ENCODE measurements at places on chromosomes 3 and 15. TPM values are rescaled to one million over a fixed set of nuclear protein-coding genes. Genes with fewer than 3 reads are reported as not detected.

- no peak overlapping the region for H3K27ac ChIP-seq
- H3K4me3 ChIP-seq: no peak overlapping the region
- no peaks in the 10 kb centered on the region for H3K36me3 ChIP-seq
- no peaks in the 10 kb centered on the region for H3K27me3 ChIP-seq
- DNase-seq: no peak
- H3K4me1 ChIP-seq: no peaks in the 10 kb centered on the region
Measured at GRCh38 chr3:122272879-122273278, 52.2 kb upstream of the CSTA start.

DNA sequence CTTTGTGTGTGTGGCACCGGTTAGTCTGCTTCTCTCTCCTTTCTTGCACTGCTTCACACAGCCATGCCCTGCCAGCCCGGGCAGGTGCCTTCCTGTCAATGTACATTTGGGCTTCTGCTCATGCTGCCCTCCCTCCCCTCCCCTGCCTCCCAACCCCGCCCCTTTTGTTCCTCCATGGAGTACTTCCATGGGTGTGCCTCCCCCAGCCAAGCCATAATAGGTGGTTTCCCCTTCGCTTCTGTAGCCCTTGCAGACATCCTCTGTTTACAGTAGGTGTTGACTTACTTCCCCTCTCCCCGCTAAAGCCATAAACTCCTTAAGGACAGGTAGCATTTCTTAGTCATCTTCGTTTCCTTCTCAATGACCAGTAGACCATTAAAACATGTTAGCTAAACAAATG lies 31.8 kb upstream of the CRTC3 start:
- no peak overlapping the region for H3K4me3 ChIP-seq

ARGFX gene
- total RNA-seq: not detected

DNA sequence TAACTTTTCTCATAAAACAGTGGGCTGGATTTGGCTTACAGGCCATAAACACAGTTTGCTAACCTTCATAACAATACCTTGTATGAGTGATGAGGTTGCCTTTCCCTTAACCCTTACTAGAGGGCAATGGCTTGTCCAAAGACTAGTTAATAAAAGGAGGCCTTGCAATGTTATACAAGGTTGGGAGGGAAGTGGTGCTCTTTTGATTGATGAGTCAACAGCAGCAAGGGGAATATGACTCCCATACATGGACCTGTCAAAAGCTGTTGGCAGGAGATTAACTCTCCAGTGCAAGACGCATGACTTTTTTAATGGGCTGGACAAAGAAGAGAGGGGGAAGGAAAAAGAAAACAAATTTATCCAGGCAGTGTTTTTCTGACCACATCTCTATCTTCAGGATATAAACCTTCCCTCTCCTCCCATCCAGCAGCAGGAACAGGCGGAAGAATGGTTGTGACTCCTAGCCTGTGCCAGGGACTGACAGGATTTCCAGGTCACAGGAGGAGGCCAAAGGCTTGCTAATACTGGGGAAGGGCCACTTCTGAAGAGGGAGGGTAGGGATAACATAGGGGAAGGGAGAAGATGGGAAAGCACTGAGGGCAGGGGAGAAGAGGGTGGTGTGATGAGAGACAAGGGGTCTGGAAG lies 35.2 kb upstream of the ARL14 start:
- H3K27me3 ChIP-seq: no peaks in the 10 kb centered on the region
- no peaks in the 10 kb centered on the region for H3K36me3 ChIP-seq
- peaks cover 2% of the 10 kb centered on the region for H3K4me1 ChIP-seq
- H3K4me3 ChIP-seq: no peak overlapping the region

- H3K36me3 ChIP-seq: no peaks in the 10 kb centered on the region
- H3K4me3 ChIP-seq: no peak overlapping the region
- no peak overlapping the region for H3K27ac ChIP-seq
- H3K4me1 ChIP-seq: no peaks in the 10 kb centered on the region
Measured at GRCh38 chr3:188664795-188665194, 507.0 kb upstream of the TPRG1 start.

DNA sequence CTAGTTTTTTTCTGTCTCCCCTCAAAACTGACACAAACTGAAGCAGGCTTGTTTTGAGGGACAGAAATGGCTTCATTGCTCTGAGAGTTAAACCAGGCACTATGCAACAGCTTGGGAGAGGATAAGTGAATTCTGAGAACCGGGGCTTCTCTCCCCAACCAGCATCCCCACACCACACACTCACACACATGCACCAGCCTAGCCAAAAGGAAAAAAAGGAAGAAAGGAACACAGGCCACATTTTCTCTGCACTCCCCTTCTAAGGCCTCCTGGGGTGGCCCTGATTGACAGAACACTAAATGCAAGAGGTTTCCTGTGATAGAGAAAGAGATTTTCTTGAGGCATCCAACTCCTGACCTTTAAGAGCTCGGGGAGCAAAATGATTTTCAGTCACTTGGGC lies 177.5 kb downstream of the TLE3 start:
- no peak overlapping the region for H3K4me3 ChIP-seq
- no peak overlapping the region for H3K27ac ChIP-seq
- no peaks in the 10 kb centered on the region for H3K4me1 ChIP-seq
- H3K36me3 ChIP-seq: no peaks in the 10 kb centered on the region
- H3K27me3 ChIP-seq: no peaks in the 10 kb centered on the region

PCLAF gene
- 53.2 TPM for total RNA-seq

UPK1B gene
- total RNA-seq: not detected

MEIS2 gene
- total RNA-seq: 31.0 TPM

- H3K4me3 ChIP-seq: no peak overlapping the region
- no peak overlapping the region for H3K27ac ChIP-seq
- no peaks in the 10 kb centered on the region for H3K27me3 ChIP-seq
- H3K36me3 ChIP-seq: peaks cover 4% of the 10 kb centered on the region
- H3K4me1 ChIP-seq: no peaks in the 10 kb centered on the region
- no peak for DNase-seq
Measured at GRCh38 chr3:11312166-11312565, 40.0 kb downstream of the ATG7 start.

- no peaks in the 10 kb centered on the region for H3K36me3 ChIP-seq
- no peak for DNase-seq
- H3K4me1 ChIP-seq: no peaks in the 10 kb centered on the region
Measured at GRCh38 chr3:61194892-61195538, 56.2 kb downstream of the FHIT start.

DNA sequence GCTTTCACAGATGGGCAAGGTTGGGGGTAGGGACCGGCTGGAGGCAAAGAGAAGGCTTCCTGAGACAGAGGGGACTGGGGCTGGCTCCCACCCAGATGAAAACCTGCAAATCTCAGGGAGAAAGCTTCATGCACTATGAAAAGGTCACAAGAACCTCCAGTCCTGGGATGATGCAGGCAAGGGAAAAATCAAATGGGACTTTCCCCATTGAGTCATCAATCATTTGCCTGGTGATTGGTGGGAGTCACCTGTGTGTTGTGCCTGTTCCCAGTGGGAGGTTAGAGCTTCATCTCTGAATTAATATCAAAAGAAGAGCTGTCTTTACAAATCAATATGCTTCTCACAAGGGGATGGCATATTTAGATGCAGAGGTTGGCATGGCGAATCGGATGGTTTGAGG lies 49.9 kb downstream of the CACNA1D start:
- peaks cover 4% of the 10 kb centered on the region for H3K27me3 ChIP-seq
- no peak overlapping the region for H3K4me3 ChIP-seq
- no peaks in the 10 kb centered on the region for H3K4me1 ChIP-seq
- no peaks in the 10 kb centered on the region for H3K36me3 ChIP-seq
- no peak overlapping the region for H3K27ac ChIP-seq

RAB7A gene
- 54.2 TPM for total RNA-seq

- H3K36me3 ChIP-seq: no peaks in the 10 kb centered on the region
- no peak overlapping the region for H3K27ac ChIP-seq
- H3K27me3 ChIP-seq: no peaks in the 10 kb centered on the region
- H3K4me3 ChIP-seq: no peak overlapping the region
- peaks cover 5% of the 10 kb centered on the region for H3K4me1 ChIP-seq
Measured at GRCh38 chr15:47331829-47332393, 385.4 kb upstream of the SEMA6D start.

All from fibroblast of lung (primary cell).